ENCODE measurements at places on chromosomes 6 and 20.

- no peak for DNase-seq
Observed at GRCh38 chr20:48313324-48313723, 514.5 kb downstream of the PREX1 start.

- no peak for DNase-seq
Observed at GRCh38 chr6:56699066-56699654, 56.5 kb upstream of the DST start.

GRCh38 chr6:43838276-43839036 is 68.4 kb downstream of the VEGFA start:
- no peak for DNase-seq

DNA sequence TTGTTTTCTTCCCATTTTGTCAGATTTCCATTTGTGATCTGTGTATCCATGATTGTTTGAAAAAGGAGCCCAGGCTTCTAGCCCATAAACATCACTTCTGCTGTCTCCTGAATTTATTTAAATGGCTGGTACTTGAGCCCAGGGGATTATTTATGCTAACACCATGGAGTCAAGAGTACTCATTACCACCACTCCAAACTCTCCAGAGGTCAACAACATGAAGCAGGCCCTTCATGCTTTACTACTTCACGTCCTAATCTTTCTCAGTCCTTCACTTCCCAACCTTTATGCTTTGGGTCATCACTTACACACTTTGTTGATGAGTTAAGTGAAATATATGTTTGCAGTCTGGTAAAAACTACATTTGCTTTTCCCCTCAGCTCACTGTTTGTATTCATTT is 247.8 kb downstream of the BMP2 start:
- no peak for DNase-seq

DNA sequence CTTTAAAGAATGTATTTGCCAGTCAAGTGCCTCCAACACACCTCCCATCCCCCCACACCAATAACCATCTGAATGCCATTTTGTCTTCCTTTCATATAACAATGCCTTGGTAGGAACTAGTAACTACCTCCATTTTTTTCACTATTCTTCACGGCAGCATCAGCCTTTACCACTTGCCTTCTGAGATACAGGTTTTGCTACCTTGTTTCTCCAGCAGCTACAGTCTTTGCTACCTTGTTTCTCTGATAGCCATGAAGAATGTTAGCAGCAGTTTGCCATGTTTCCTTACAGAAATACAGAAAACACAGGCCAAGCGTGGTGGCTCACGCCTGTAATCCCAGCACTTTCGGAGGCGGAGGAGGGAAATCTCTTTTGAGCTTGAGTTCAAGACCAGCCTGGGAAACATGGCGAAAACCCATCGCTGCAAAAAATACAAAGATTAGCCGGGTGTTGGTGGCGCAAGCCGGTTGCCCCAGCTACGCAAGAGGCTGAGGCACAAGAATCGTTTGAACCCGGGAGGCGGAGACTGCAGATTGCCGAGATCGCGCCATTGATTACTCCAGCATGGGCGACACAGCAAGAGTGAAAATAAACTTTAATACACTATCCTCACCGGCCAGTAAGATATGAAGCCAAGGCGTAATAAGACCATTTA is 100.9 kb downstream of the HFE start:
- DNase-seq: no peak

- no peak for DNase-seq
Observed at GRCh38 chr20:4508773-4509172, 212.9 kb upstream of the PRND start.

- no peak for DNase-seq
Observed at GRCh38 chr6:79435746-79436145, 101.5 kb downstream of the LCA5 start.

DNA sequence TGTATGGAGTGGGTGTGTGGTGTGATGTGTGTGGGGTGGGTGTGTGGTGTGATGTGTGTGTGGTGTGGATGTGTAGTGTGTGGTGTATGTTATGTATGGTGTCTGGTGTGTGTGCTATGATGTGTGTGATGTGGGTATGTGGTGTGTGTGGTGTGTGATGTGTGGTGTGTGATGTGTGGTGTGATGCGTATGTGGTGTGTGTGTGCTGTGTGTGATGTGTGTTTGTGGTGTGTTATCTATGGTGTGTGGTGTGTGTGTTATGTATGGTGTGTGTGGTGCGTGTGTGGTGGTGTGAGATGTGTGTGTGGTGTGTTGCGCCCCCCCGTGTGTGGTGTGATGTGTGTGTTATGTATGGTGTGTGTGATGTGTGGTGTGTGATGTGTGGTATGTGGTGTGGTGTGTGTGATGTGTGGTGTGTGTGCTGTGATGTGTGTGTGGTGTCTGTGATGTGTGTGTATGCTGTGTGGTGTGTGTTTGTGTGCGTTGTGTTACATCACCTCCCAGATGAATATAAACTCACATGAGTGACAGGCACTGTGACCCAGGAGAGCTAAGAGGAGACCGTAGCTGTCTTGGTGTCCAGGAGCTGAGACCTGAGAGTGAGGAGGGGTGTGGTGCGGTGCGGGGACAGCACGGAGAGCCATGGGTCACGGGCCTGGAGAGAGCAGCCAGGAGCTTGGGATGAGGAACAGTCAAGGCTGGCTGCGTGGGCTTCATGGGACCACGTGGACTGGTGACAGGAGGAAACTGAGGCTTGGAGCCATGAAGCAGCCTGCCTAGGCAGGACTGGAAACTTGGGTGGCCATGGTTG is 8.8 kb downstream of the DLGAP4 start:
- DNase-seq: no peak

GRCh38 chr20:8152847-8153246 is 20.8 kb downstream of the PLCB1 start:
- DNase-seq: no peak

- no peak for DNase-seq
Observed at GRCh38 chr6:14380086-14380820, 262.7 kb downstream of the CD83 start.

DNA sequence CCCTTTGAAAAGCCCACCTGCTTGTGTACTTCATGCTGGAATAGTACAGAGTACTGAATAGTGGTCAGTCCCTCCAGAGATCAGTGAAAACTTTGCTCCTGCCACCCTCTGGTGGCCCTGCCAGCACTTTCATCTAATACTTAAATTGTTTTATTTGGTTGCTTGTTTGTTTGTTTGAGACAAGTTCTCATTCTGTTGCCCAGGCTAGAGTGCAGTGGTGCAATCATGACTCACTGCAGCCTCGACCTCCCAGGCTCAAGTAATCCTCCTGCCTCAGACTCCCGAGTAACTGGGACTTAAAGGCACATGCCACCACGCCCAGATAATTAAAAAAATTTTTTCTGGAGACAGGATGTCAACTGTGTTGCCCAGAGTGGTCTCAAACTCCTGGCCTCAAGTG is 9.1 kb downstream of the FAM83D start:
- no peak for DNase-seq

DNA sequence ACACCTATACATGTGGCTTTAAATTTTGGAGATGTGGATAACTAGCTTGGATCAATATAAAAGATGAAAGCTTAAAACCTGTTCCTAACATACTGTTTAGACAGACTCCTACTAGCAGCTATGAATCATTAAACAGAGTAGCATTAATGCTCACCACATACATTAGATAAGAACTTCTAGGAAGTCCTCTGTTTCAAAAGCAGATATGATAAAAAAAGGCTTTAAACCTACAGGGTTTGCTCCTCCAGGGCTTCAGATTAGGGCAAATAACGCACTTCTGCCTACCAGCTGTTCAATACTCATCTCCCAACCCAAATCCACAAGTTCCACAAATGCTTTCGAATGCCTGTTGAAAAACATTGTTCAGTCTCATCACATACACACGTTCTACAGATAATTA is 1.5 kb downstream of the REPS1 start:
- DNase-seq: no peak

DNA sequence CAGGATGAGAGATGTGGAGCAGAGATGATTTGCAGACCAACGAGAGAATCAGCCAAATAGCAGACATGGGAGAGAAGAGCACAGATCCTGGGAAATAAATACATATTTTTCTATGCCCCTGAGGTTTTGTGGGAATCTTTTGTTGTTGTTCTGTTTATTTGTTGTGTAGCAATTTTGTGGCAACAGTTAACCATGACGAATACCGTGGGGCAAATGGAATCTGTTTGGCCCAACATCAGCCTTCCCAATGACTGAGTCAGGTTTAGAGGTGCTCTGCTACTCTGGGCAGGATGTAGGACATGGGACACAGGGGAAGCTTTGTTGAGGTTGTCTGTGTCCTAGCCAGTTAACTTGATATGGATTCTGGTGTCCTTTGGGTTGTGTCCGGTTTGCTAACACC is 7.9 kb upstream of the SLC2A10 start:
- no peak for DNase-seq

DNA sequence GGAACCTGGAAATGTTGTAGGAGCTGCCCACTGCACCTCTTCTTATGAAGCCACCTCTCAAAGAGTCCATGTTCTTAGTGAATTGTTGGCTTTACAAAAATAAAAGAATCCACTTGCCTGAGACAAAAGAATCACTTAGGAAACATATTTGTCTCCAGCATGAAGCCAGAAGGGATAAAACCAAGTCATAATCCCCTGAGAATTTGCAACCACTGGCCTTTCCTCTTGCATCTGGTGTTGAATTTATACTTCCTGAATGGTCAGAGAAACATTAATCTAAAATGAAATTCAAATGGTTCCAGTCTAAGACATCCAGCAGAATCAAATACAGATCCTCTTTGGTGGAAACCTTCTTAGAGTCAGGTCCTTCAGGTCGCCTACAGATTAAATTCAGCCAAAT is 192.5 kb upstream of the ECI2 start:
- DNase-seq: no peak

- DNase-seq: no peak
Observed at GRCh38 chr20:2729251-2729713, 36.7 kb downstream of the EBF4 start.

GRCh38 chr6:133969921-133970295 is 16.9 kb downstream of the TBPL1 start:
- no peak for DNase-seq

- no peak for DNase-seq
Observed at GRCh38 chr6:147347882-147348575, 143.8 kb downstream of the STXBP5 start.

DNA sequence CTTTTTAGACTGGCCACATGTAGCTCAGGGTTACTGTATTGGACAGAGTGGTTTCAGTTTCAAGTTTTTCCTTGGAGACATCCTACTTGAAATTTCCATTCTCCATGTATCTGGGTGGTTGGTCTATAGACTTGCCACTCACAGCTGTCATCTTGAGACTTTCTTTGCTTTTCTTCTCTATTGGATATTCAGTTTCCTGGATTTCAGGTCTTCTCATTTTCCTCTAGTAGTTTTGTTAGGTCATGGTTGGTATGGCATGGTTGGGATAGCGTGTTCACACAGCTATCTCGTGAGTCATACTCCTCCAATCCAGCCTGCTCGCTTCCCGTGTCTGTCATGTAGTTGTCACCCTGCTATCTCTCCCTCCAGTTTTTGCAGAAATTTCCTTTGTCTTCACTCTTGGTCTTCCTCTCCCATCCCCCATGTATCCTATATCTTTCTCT is 48.3 kb downstream of the PTPN1 start:
- peak; percentile 46 for DNase-seq

DNA sequence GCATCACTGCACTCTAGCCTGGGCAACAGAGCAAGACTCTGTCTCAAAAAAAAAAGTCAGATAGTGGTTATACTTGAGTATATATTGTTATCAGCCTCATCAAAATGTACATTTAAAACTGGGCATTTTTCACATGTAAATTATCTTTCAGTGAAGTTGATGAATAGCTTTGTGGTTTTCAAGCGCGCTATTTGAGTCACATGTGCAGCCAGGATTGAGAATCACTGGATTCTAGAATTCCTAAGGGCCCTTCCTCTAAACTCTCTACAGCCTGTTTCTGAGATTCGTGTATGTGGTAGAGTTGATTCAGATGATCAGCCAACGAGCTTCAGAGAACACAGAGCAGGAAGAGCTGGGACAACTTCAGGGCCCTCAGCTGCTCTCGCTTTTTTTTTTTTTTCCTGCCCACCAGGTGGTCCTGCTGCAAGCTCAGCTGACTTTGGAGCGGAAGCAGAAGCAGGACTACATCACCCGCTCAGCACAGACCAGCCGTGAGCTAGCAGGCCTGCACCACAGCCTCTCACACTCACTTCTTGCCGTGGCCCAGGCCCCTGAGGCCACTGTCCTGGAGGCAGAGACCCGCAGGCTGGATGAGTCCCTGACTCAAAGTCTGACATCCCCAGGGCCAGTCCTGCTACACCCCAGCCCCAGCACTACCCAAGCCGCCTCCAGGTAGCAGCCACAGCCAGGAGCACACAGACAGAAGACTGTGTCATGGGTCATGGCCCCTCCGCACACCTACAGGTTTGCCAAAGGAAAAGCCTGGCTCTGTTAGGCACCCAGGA is 18.3 kb downstream of the C20orf173 start:
- no peak for DNase-seq

DNA sequence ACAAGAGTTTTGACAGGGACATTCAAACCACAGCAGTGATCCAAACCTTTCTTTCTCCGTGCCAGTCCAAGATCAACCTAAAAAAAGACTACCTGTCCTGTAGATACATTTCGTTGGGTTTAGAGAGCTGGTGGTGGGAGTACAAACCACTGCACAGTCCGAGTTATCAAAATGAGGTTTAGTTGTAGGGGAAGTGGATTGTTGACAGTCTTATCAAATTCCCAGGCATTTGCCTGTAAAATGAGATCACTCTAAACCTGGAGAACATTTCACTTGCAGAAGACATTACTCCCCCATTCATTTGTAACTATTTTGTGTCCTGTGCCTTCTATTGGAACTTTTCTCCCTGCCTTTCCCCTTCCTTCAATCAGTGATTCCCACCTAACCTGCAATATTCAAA is 469.6 kb upstream of the JARID2 start:
- no peak for DNase-seq

DNA sequence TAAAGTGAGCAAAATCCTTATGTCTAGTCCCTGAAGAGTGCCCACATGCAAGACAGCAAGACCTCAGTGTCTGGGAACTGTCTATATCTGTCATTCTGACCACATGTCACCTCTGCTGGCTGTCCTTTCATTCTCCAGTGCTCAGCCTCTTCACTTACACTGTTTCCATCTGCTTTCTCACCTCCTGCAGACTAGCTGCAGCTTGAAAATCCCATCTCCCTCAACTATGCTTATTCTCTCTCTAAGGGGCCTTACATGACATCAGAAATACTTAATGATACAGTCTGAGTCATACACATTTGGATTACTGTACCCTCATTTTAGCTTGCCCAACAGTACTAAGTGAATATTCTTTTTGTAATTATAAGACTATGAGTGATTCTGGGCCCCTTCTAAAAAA is 587.8 kb downstream of the EPM2A start:
- DNase-seq: no peak

- peak; percentile 89 for DNase-seq
Observed at GRCh38 chr6:111804627-111805235, 68.5 kb downstream of the FYN start.

Data from smooth muscle cell of the brain vasculature (primary cell).